ENCODE measurements at places on chromosomes 16 and 17. TPM values are rescaled to one million over a fixed set of nuclear protein-coding genes. Genes with fewer than 3 reads are reported as not detected.

DNA sequence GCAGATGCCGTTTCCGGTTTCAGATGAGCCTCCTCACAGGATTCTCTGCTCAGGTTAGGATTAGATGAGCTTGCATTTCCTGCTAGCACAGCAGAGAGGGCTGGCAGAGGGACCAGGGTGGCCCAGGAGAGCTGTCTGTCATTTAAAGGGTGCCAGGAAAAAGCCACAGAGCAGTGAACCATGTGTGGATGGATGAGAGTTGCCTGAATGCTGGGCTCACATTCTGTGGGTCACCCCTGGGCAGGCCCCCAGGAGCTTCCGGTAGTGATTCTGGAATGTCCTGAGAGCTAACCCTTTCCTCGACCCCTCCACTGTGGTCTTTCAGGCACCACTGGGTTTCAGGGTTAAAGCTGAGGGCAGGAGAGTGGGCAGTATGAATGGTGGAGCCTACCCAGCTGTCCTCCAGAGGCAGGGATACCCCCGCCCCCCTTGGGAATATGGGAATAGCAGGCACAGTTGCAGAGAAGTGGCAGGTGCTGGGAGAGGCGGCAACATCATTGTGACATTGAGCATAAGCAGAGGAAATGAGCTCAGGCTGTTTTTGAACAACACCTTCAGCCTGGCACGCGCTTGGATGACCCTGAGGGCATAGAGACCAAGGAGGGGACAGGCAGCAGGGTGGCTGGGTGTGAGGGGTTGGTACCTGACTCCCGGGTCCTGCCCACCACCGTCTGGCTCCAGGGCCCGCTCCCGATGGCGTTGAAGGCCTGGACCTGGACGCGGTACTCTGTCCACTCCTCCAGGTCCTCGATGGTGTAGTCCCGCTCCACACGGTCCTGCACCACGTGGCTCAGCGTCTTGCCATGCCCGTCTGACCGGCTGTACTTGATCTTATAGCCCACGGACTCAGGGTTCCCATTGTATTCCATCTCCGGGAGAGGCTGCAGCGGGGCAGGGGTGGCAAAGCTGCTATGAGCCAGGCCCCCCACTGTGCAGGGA, 83.0 kb upstream of the CDC42EP4 start:
- H3K27me3 ChIP-seq = no peaks in the 10 kb centered on the region
- no peaks in the 10 kb centered on the region for H3K4me1 ChIP-seq
- H3K36me3 ChIP-seq = no peaks in the 10 kb centered on the region
- no peak overlapping the region for H3K4me3 ChIP-seq

Gene ZNF646
- total RNA-seq = 23.3 TPM

DNA sequence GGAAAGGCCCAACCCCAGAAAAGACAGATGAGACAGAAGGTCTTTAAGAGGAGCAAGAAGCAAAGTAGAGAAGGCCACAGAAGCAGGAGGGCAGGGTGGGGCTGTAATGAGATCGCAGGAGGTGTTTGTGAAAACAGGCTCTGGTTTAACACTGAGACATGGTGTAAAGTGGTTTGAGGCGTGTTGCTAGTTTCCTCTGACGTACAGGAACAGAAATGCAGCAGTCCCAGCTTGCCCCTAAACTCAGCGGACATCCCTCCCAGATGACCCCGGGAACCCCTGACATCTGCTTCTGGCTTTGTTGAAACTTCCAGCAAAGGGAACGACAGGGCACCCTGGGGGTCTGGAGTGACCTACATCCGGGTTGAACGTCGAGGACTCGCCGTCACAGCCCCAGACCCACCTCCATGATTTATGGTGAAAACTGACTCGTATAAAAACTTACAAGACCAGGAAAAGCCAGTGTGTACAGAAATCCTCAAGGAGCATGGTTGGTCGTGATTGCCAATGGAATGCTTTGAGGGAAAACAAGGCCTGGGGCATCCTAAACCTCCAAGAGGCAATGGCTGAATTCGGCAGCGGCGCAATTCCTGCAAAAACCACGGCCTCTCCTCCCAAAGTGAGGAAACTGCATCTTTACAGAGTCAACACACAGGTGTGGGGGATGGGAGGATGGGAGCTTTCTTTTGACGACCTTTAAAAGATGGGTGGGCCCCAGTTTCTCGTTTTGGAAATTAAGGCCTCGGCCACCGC, 25.8 kb downstream of the LITAF start:
- H3K4me3 ChIP-seq = peak overlapping the region; percentile 89
- no peaks in the 10 kb centered on the region for H3K27me3 ChIP-seq
- H3K36me3 ChIP-seq = peaks cover 50% of the 10 kb centered on the region
- peaks cover 69% of the 10 kb centered on the region for H3K4me1 ChIP-seq
- peak; percentile 90 for DNase-seq

GRCh38 chr17:58289869-58290268, 9.1 kb upstream of the MPO start:
- no peak for DNase-seq
- H3K36me3 ChIP-seq = no peaks in the 10 kb centered on the region
- H3K27me3 ChIP-seq = peaks cover 41% of the 10 kb centered on the region
- H3K4me3 ChIP-seq = no peak overlapping the region
- no peaks in the 10 kb centered on the region for H3K4me1 ChIP-seq

DNA sequence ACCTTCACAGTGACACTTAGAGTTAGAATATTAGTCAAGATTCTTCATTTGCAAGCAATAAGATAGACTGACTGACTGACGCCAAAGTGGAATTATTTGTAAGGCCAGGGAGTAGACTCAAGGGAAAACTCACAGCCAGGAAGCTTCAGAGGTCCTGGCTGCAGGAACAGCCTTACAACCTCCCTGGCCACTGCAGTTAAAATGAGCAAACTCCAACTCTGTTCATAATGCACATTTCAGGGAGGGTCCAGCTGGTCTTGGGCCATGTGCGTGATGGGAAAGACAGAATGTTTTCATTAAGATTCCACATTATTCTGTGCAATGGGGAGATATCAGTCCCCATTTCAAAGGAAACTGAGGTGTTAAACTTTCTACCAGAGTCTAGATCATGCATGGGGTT, 9.9 kb downstream of the CAPNS2 start:
- no peaks in the 10 kb centered on the region for H3K4me1 ChIP-seq
- no peak overlapping the region for H3K27ac ChIP-seq
- H3K27me3 ChIP-seq = peaks cover 2% of the 10 kb centered on the region
- H3K36me3 ChIP-seq = no peaks in the 10 kb centered on the region
- DNase-seq = no peak

GRCh38 chr17:43907998-43908721, 824 bp upstream of the MPP2 start:
- peak; percentile 83 for DNase-seq
- peaks cover 3% of the 10 kb centered on the region for H3K4me1 ChIP-seq
- H3K27me3 ChIP-seq = peaks cover 51% of the 10 kb centered on the region
- no peak overlapping the region for H3K4me3 ChIP-seq

DNA sequence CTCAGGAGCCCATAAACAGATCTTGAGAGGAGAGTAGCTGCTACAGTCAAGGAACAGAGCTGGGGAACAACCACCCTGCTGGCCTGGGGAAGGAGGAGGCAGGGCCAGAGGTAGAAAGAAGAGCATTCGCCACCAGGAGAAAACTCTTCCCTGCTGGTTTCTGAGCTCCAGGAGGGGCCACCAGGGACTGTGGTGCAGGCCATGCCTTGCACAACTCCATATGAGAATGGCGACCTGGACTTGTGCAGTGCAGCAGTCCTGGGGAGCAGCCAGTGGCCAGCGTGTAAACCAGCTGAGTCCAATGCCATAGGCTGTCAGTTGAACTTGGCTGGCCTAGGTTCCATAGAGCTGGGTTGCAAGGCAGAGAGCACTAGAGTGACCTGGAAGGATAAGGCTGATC, 11.6 kb downstream of the SLC13A2 start:
- H3K36me3 ChIP-seq = no peaks in the 10 kb centered on the region
- H3K27ac ChIP-seq = no peak overlapping the region
- peaks cover 9% of the 10 kb centered on the region for H3K4me1 ChIP-seq
- H3K27me3 ChIP-seq = peaks cover 3% of the 10 kb centered on the region
- DNase-seq = no peak

GRCh38 chr17:64547319-64547718, 40.5 kb downstream of the CEP95 start:
- H3K36me3 ChIP-seq = peaks cover 18% of the 10 kb centered on the region
- no peaks in the 10 kb centered on the region for H3K4me1 ChIP-seq
- no peaks in the 10 kb centered on the region for H3K27me3 ChIP-seq
- DNase-seq = no peak

DNA sequence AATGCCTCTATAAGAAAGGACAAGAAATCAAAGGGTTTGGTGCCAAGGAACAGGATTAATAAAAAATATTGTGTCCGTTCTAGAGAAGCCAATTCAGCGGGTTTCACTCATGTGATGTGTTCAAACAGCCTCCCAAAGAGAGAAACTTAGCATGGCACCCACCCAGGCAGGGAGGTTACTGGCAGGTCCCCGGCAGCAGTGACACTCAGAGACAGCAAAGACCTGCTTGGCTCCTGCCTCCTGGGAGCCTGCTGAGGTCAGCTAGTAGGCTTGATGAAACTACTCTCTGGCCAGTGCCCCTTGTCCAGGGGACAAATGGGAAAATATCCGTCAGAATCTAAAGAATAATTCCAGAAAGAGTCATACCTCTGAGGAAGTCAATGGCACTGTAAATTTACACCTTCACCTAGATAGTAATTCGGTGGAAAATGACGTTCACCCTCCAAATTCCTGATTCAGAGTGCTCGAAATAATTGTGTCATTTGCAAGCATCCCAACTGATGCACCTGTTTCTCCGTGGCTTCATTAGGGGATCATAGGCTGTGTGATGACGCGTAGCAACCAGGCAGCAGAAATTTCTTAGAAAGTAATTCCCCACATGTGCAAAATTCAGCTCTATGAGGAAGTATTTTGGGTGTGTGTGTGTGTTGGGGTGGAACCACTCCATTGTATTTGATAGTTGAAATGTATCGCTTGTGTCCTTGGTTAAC, 481.5 kb upstream of the ZFHX3 start:
- no peak overlapping the region for H3K27ac ChIP-seq
- H3K27me3 ChIP-seq = no peaks in the 10 kb centered on the region
- no peaks in the 10 kb centered on the region for H3K4me1 ChIP-seq
- H3K4me3 ChIP-seq = no peak overlapping the region
- no peak for DNase-seq

- no peaks in the 10 kb centered on the region for H3K36me3 ChIP-seq
- H3K4me3 ChIP-seq = no peak overlapping the region
- H3K27me3 ChIP-seq = peaks cover 3% of the 10 kb centered on the region
- DNase-seq = no peak
- no peak overlapping the region for H3K27ac ChIP-seq
- no peaks in the 10 kb centered on the region for H3K4me1 ChIP-seq
Measured at GRCh38 chr17:36867716-36868341, 69.4 kb upstream of the LHX1 start.

Measured in activated CD4-positive, alpha-beta T cell treated with anti-CD3 and anti-CD28 coated beads, Interleukin-2, amount 10 ng/mL, durations not matched to agents 24 days and 14 days (primary cell).